Ovary (tissue), 10 donors: ENCODE measurements at places on chromosomes 12 and 14. TPM values are rescaled to one million over a fixed set of nuclear protein-coding genes. Genes with fewer than 3 reads are reported as not detected.

DNA sequence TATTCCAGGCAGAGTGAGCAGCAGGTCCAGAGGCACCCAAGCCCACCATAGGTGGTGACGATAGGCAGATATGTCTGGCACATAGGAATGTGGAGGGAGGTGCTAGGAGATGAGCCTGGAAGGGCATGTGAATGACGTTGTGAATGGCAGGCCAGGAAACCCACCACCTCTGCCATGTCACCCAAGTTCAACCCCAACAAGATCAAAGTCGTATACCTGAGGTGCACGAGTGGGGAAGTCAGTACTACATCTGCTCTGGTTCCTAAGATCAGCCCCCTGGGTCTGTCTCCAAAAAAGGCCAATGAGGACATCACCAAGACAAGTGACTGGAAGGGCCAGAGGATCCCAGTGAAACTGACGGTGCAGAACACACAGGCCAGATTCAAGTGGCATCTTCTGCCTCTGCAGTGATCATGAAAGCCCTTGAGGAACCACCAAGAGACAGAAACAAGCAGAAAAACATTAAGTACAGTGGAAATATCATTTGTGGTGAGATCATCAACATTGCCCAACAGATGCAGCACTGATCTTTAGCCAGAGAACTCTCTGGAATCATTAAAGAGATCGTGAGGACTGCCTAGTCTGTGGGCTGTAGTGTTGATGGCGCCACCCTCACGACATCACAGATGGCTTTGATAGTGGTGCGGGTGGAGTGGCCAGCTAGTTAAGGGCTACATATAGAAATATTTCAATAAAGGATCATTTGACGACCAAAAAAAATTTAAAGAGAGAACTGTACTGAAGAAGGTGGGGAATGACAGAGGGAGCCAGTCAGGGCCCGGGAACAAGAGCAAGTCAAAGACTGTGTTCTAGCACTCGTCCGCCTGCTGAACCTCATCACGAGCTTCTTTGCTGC, 99.7 kb downstream of the ZFP36L1 start:
- DNase-seq: no peak

DNA sequence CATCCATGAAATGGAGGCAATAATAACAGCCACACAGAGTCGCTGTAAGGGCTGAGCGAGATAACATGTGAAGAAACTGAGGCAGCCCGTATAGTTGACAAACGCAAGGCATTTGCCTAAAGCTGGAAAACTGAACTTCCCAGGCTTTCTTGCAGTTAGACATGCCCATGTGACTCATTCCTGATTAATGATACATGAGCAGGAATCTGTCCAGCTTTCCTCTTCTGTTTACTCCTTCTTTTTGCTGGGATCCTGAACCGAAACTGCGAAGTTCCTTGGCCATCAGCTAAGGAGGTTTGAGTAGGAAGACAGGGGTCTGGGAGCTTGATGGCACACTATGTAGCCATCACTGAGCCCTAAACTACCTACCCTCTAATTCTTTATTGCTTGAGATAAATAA, 52.2 kb downstream of the ST8SIA1 start:
- DNase-seq: no peak

DNA sequence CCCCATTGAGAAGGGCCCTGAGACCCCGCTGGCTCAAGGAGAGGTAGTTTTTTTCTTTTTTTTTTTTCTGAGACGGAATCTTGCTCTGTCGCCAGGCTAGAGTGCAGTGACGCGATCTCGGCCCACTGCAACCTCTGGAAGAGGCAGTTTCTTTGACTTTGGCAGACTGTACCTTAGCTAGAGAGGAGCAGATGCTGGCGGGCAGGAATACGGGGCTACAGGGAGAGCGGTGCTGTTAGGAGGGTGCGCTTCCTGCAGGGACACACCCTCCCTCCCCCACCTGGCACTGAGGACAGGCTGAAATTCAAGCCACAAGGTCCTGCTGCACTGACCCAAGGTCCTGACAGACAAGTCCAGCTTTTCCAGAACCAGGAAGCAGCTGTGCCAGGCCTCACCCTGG, 32.2 kb upstream of the NUDT14 start:
- DNase-seq: no peak

GRCh38 chr12:59386236-59386635, 209.6 kb upstream of the SLC16A7 start:
- DNase-seq: no peak

The TCL1A gene
- not detected for total RNA-seq

The NRIP2 gene
- 2.4 TPM for total RNA-seq

The GPR65 gene
- total RNA-seq: 0.70 TPM

The BICDL1 gene
- 2.3 TPM for total RNA-seq

The PLEKHG3 gene
- total RNA-seq: 81.9 TPM
